ENCODE measurements at places on chromosomes 2 and 18. TPM values are rescaled to one million over a fixed set of nuclear protein-coding genes. Genes with fewer than 3 reads are reported as not detected.

Gene ALLC
- total RNA-seq, result not detected

Gene MSTN
- total RNA-seq, result under 0.01 TPM

Gene E2F6
- total RNA-seq, result 8.2 TPM

Gene APCDD1
- total RNA-seq, result 2.2 TPM

Gene FABP1
- not detected for total RNA-seq

Gene PSMG2
- 74.0 TPM for total RNA-seq

Gene COL3A1
- 652 TPM for total RNA-seq

Gene CDH2
- total RNA-seq, result 12.0 TPM

Gene ANKAR
- 0.67 TPM for total RNA-seq

Gene FOXD4L1
- not detected for total RNA-seq

Gene SOX11
- total RNA-seq, result 7.4 TPM

Gene DCDC2C
- not detected for total RNA-seq

Gene C2orf66
- total RNA-seq, result not detected

Gene ZC3H6
- 1.3 TPM for total RNA-seq

Gene LOXHD1
- total RNA-seq, result not detected

Gene SCN7A
- total RNA-seq, result 0.74 TPM

Gene GCG
- not detected for total RNA-seq

Gene REG3G
- total RNA-seq, result not detected

Gene SCYGR4
- not detected for total RNA-seq
